Right renal cortex interstitium (tissue), 3 donors: ENCODE measurements at places on chromosomes 3 and 15. TPM values are rescaled to one million over a fixed set of nuclear protein-coding genes. Genes with fewer than 3 reads are reported as not detected.
A peak's percentile ranks its signal among the peaks of the same experiment; 100 is the strongest.

DNA sequence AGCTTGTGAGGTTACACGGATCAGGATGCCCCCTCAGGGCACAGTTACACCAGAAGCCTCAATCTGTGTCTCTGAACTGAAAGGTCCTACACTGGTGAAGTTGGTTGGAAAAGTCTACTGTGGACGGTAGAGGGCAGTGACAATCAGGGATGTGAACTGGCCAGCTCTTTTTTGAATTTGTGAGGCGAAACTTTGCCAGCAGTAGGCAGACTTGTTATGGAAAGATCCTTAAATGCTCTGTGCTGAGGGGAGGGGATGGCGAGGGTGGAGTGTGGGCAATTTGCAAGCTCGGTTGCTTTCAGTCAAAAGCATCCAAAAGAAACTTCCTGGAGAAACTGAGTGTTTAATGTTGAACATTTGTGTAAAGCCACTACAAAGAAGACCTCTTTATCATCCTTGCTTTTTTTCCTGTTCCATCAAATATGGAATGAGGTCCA, 127.4 kb upstream of the ABHD17C start:
- peak; percentile 45 for DNase-seq

DNA sequence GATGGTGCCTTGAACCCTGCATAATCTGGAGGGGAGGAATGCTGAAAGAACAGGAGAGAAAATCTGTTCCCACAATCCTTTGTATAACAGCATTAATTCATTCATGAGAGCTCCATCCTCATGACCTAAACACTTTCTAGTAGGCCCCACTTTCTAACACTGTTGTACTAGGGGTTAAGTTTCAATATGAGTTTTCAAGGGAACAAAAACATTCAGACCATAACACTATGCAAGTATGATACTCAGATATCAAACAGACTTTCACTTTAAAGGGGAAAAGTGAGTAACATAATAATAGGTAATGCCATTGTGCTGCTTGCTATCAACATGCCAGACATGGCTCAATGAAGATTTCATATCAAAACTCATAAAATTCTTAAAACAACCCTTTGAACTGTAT, 32.4 kb upstream of the PLSCR2 start:
- no peak for DNase-seq

GRCh38 chr15:48563934-48564333, 81.6 kb downstream of the FBN1 start:
- DNase-seq = no peak

The NR2E3 gene
- 0.18 TPM for polyA plus RNA-seq

GRCh38 chr3:38980938-38981337, 70.8 kb downstream of the SCN11A start:
- no peak for DNase-seq

DNA sequence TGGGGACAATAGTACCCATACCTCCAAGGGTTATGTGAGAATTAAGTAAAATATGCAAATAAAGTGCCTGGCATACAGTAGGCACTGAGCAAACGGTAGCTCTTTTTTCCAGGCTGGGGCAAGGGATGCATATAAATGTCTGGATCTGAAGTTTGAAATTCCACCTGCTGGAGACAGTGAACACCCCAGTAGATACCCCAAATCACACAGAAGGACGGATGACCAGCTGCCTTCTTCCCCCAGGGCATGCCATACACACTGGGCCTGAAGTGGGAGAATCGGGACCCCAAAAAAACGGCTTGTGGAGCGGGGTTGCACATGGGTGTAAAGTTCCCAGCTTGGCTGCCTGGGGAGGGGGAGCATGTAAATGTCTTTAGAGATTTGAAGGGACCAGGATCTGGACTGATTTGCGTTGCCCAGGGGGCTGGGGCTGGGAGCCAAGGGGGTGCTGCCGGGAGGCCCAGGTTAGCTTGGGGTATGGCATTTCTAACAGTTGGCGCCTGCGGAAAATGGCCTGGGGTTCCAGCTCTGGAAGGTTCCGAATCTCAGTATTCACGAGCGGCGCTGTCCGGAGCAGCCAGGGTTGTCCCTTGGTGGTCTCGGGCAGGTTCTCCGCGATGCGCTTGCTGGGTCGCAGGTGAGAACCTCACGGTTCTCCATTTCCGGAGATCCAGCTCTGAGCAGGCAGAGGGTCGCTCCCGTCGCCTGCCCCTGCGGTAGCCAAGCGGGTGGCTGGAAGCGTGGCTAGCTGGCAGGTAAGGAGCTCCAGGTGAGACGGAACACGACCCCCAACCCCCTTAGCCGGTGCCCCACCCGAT, 42.6 kb upstream of the POLG start:
- no peak for DNase-seq

The CRYGS gene
- 5.6 TPM for polyA plus RNA-seq

The HYAL1 gene
- polyA plus RNA-seq = 7.0 TPM

- no peak for DNase-seq
Observed at GRCh38 chr15:96122077-96123027, 208.1 kb upstream of the NR2F2 start.

DNA sequence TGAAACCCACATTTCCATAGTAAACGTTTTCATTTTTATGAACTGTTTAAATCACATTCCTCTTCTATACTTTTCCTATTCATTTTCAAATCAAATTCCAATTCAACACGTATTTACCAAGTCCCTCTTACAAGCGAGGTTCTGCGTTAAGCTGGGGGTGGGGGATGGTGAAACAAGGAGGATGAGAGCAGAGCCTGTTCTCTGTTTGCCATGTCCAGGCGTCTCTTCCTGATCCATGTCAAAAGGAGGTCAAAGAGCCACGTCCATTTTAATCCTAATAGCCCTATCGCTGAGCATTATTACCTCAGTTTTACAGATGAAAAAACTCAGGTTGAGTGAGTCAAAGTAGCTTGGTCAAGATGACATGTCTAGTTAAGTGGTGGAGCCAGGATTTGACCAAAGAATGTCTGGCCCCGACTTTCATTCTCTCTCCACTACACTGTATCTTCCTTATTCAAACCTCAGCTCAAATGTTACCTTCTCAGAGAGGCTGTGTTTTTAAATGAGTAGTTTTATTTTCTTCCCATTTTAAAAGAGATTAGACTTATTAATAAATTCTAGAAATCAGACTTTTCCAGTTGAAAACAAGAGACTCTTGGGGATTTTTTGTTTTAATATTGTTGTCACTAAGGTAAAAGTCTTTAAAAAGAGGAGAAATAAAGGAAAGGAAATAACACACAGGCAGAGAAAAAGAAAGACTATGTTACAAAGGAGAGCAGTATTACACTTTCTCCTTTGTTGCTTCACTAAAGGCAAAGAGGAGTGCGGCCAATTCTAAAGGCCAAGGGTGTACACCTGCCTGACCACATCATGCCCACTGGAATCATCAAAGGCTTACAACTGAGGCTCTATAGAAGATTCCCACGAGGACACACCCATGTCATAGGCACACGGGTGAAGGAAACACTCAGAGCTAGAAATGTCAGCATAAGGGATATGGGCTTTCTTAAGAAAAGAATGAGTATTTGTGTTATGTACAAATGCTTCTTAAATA, 42.4 kb downstream of the MYO5A start:
- no peak for DNase-seq

The DPPA2 gene
- polyA plus RNA-seq = 0.76 TPM

The GOLGA6L7 gene
- polyA plus RNA-seq = 0.17 TPM

- DNase-seq = no peak
Observed at GRCh38 chr15:39807791-39808190, 25.1 kb upstream of the FSIP1 start.

GRCh38 chr15:67915461-67916374, 75.9 kb upstream of the RNU6-1 start:
- peak; percentile 67 for DNase-seq

The KLHL40 gene
- polyA plus RNA-seq = not detected

- DNase-seq = no peak
Observed at GRCh38 chr15:38828031-38828532, 263.5 kb upstream of the RASGRP1 start.

The C3orf52 gene
- 5.9 TPM for polyA plus RNA-seq

GRCh38 chr3:27721717-27722564, at the start of gene EOMES:
TSS of gene EOMES (minus strand) at chr3:27722323. CDS start at chr3:27722294, 29 bp downstream.
- no peak for DNase-seq

GRCh38 chr3:4823986-4824925, 155.0 kb upstream of the BHLHE40 start:
- DNase-seq = no peak

The SLC30A4 gene
- polyA plus RNA-seq = 8.1 TPM

DNA sequence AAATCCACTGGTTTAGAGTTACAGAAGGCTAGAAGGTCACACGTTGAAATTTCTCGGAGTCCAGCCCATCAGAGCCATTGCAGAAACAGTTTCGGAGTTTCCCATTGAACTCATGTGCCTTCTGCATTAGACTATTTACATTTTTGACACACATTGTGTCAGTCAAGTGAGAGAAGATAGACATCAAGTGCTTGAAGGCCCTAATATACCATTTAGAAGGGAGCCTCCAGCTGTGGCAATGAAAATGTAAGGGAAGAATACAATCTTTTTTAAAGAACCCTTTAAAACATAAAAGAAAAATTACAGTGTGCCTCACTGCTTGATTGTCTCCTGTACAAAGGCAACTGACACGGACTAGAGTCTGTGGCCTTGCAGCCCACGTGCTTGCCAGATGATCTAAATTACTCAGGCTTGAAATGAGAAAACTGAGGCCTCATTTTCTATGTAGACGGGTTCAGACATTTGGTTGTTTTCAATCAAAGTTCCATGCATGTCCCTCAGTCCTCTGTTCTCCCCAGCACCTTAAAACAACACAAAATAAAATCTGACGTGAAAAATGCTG, 650.5 kb downstream of the ROBO2 start:
- no peak for DNase-seq

GRCh38 chr15:56199038-56199437, 44.6 kb downstream of the RFX7 start:
- no peak for DNase-seq

GRCh38 chr3:65376426-65376825, 662.3 kb downstream of the MAGI1 start:
- no peak for DNase-seq

DNA sequence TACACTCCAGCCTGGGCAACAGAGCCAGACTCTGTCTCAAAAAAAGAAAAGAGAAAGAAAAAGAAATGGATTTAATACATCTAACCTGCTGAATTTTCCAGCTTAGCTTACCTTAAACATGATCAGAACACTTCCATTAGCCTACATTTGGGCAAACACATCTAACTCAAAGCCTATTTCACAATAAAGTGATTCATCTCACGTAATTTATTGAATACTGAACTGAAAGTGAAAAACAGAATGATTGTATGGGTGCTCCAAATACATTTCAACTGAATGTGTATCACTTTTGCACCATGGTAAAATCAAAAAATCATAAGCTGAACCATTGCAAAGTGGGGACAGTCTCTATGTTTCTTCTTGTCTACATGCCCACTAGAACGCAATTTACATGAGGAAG, 9.0 kb downstream of the PIK3R4 start:
- no peak for DNase-seq

- DNase-seq = no peak
Observed at GRCh38 chr3:128551451-128551850, 58.5 kb upstream of the GATA2 start.

- DNase-seq = no peak
Observed at GRCh38 chr15:58466566-58466965, 34.8 kb downstream of the LIPC start.

DNA sequence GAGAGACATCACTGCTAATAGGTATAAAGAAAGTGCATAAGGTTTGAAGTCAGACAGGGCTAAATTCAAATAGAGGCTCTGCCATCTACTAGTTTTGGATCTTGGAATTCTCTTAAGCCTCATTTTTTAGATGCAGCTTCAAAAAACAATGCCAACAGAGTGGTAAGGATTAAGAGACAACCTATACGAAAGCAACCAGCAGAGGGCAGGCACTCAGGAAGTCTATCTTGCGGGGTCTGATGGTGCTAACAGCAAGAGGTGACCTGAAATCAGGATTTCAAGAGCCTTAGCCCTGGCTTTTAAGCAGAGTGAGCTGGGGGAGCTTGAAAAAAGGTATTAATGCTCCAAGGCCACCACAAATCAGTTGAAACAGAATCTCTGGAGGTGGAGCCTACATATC, 40.7 kb downstream of the LDHAL6B start:
- DNase-seq = peak; percentile 45

- no peak for DNase-seq
Observed at GRCh38 chr15:42602501-42602900, 27.1 kb downstream of the STARD9 start.

DNA sequence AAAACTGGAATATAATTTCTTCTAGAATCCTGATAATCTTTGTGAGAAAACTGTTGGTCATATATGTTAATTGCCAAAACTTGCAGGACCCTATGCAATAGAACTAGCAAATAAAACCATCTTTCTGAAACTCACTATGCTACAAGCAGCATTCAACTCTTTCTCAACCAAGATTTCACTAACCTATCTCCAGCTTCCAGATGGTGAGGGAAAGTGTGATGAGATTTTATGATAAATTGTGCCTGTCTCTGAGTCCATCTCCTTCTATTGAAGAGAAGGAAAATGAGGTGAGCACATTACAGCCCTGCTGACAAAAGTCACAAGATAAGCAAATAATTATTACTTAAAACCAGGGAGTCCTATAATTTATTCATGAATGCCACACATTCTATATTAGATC, 44.1 kb upstream of the UBE2Q2 start:
- no peak for DNase-seq

The CYP1A1 gene
- polyA plus RNA-seq = 0.07 TPM

GRCh38 chr3:113166719-113167492, 44.5 kb upstream of the BOC start:
- DNase-seq = no peak

The POLG gene
- 48.0 TPM for polyA plus RNA-seq

DNA sequence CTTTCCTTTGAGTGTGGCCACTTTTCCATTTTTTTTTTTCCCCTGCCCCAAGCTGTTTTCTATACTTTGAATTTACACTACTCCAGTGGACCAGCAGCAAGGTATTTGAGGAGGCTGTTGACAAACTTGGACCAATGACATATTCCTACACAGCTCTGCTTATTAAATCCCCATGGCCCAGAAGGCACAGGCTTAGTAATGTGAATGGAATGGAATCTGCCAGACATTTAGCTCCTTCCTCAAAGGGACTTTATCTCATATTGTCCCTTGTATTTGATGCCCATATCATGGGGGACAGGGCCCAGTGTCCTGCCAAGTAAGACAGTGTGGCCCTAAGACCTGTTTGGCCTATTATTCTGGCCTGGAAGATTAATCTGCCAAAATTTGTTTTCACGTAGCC, 107.5 kb downstream of the CHCHD6 start:
- no peak for DNase-seq

The RASL12 gene
- 7.8 TPM for polyA plus RNA-seq

GRCh38 chr15:96344060-96344705, 13.7 kb downstream of the NR2F2 start:
- no peak for DNase-seq

DNA sequence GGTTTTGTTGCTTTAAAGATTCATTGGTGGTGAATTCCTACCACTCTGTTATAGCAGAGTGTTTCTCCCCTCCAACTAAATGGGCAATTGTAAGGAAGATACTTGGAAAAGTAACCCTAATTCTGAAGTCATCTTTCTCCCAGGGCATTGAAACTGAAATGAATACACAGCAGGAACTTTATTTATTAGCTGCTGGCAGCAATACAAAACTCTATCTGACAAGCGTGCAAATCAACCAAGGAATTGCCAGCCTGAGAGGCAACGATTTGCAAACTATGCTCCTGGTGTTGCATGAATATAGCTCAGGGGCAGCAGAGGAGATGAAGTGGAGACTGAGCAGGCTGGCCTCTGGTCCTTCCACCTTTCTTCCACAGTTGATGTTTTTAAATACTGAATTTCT, 48.9 kb downstream of the CD200R1 start:
- DNase-seq = no peak
